ENCODE measurements at places on chromosomes 2 and 18.

GRCh38 chr2:10535703-10536102, 87.6 kb upstream of the ODC1 start:
- DNase-seq: no peak

GRCh38 chr18:28050545-28050944, 126.4 kb downstream of the CDH2 start:
- DNase-seq: no peak

DNA sequence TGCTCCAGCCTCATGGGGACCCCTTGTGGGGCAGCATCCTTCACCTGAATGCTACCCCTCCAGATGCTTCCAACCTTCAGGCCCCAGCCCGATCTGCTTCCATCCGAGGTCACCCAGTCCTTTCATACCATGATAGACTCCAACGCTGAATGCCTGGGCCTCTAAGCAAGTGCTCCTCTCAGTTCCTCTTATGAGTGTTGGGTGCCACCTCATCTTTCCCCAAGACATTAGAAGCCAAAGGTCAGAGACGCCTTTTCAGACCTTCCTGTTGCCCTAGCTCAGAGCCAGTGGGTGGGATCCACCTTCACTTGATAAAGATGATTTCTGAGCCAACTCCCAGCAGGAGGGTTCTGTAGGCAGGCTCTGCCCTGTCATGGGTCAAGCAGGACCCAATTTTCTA, 174.5 kb upstream of the MGAT5 start:
- no peak for DNase-seq

DNA sequence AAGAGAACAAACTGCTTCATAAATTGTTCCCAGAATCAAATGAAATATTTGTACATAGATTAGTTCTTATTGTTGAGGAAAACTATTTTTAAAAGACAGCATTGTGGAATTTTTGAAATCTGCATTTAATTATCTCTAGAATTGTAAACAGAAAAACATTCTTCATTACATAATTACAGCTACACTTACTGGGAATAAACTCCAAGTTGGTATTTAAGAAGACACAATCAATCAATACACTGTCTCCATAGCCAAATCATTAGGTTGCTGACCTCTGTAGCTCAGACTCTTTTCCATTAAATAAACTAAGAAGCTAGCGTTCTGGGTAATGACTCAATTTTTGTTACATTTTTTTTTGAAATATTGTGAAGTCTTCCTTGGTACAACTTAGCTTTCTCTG, 70.2 kb upstream of the PIEZO2 start:
- no peak for DNase-seq

DNA sequence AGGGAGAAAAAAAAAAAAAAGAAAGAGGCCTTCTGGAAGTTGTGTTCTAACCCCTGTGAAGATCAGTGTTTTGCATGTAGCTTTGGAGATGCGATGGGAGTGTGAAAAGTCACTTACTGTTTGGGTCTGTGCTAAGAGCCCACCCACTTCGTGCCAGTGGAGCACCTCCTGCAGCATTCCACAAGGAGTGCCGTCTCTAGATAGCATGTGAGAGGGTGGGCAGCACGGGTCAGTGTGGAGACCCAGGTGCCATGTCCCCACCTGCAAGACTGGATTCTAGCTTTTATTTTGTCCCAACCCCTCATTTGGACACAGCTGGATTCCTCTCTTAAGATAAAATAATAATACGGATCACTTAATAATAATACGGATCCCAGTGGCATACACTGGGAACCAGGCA, 12.5 kb upstream of the TMEM185B start:
- DNase-seq: no peak

GRCh38 chr18:55404832-55405465, 183.0 kb downstream of the TCF4 start:
- DNase-seq: no peak

- DNase-seq: no peak
Observed at GRCh38 chr2:42493468-42494354, at the start of gene KCNG3. KCNG3 (minus strand) TSS chr2:42493982; CDS start chr2:42493501, 481 bp downstream.

DNA sequence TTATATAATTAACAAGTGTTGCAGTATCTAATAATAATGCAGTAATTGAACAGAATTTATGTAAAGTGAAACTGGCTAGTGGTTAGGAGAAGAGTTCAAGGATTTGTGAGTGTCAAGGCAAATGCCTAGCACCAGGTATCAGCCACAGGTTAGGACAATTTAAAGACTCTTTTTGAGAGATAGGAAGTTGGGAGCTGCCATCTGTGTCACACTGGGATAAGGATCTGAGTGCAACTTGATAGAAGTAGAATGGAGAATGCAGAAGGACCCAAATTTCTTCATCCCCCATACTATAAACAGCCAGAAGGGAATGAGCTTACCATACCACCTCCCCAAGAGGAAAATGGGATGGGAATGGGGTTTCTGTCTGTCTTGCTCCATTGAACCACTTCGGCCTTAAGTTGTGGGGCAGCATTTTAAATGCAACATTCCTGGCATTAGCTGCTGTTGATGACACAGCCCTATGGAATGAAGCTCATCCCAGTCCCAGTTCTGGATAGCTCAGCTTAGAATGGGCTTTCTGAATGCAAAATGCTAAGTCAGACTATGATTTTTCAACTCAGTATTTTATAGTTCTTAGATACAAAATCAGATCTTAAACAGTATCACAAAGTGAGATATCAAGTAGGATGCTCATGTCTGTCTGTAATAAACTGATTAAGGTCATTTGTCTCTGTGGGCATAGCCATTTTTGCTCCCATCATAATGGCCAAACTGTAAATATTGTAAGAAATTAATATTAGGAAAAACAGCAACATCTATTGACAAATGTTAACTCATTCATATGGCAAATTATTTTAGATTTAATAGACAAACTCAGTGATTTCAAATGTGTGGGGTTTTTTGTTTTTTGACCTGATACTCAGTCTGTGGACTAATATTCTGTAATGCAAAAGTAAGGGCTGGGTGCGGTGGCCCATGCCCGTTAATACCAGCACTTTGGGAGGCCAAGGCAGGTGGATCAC, 44.0 kb downstream of the GPR155 start:
- no peak for DNase-seq
